ENCODE measurements at places on chromosomes 4 and X.

DNA sequence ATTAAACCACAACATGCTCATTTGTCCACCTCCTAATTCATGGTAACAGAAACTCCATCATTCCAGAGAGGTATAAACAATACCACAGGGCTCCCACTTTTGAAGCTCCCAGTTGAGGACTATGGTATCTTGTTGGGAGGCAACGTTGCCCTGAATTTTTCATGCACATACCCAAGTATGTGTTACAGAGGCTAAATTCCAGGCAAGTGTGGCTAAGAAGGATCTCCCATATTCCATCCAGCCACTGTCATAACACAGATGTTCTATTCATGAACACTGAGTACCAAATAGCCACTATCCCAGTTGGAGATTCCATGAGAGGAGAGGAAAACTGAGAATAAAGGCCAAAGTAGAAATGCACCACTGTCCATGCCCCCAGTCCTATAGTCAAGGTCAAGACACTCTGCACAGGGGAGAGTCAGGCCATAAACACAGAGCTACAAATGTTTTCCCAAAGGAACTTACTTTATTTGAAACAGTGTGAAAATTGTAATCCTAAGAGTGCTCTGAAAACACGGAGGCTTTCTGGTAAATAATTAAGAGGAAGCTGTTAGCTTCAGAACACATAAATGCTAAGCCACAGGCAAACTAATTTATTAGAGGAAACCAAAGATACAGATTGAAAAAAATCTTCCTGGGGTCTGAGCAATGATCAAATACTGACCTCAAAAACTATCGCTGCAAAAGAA lies 42.4 kb upstream of the TMPRSS11B start:
- no peak for DNase-seq

DNA sequence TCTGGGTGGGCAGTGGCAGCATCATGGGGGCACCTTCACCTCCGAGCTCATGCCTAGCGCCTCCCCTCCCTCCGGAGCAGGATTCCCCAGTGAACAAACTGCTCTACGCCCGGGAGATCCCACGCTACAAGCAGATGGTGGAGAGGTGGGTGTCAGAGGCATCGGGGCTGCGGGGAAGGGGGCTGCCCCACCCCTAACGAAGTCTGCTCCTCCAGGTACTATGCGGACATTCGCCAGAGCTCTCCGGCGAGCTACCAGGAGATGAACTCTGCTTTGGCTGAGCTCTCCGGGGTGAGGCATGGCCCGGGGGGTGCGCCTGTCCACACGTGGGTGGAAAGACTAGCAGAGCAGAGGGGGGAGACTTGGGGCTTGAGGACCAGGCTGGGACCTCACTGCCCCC lies 2.7 kb upstream of the SRPK3 start:
- no peak for DNase-seq

GRCh38 chr4:178633263-178633662 lies 1191.0 kb upstream of the AGA start:
- DNase-seq, result no peak

- no peak for DNase-seq
These were observed 279.0 kb upstream of the GK2 start for GRCh38 chr4:79687006-79687405.

DNA sequence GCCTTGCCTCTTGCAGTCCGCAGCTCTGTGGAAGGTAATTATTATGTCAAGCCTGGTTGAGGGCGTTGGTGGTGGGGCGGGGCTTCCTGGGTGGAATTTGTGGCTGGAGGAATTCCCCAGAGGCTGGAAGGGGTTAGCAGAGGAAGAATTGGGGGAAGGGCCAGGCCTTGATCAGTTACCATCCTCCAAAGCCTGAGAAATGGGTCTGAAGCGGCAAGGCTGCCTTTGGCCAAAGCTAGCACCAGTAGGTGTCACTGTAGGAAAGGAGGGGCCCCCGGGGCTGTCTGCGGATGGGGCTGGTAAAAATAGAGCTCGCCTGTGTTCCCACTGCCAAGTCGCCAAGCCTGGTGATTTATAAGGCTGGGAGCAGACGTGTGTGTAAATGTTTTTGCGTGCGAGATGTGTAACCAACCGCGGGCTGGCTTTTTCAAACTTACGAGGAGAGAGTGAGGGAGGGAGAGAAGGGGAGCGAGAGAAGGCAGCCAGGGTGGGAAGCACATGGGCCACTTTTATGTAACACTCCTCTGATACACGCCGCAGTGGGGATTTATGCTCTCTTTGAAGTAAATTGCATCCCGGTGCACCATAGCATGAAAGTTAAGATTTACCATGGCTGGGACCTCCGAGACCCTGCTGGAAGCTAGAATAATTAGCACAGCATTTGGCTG lies 367.0 kb downstream of the BCOR start:
- peak; percentile 82 for DNase-seq

DNA sequence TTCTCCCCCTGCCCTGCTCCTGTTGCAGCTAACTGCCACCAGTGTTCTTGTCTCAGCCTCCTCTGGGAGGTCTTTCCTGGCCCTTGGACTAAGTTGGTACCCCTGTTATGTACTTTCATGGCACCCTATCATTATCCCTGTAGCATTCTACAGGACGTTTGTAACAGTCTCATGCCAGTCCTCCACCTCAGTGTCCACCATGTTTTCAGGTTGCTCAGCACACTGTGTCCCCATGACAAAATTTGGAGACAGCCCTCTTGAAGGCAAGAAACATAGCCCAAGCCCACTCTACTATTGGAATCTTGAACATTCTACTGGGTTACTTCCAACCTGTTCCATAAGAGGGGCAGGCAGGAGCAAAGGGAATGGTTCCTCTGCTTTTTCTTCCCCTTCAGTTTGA lies 194.4 kb upstream of the ANXA3 start:
- DNase-seq, result no peak

DNA sequence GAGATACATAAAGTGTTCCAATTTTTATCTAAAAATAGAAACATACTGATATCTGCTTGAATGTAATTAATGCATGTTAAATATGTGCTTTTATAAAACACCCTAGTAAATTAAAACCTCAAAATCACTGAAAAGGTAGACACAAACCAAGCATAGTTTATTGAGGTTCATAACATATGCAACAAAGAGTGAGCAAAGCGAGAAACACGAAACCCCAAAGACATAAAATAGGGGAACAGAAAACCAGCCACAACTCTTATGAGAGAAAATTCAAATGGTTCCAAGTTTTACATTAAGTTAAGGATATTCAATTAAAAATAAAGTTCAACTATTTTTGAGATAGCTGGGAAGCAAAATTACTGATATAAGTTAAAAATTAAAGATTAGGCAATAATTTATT lies 336.4 kb upstream of the AGA start:
- DNase-seq, result no peak

- no peak for DNase-seq
These were observed 553.2 kb upstream of the FAT1 start for GRCh38 chr4:187276736-187277408.

GRCh38 chr4:168432419-168433146 lies 47.7 kb downstream of the DDX60L start:
- no peak for DNase-seq

DNA sequence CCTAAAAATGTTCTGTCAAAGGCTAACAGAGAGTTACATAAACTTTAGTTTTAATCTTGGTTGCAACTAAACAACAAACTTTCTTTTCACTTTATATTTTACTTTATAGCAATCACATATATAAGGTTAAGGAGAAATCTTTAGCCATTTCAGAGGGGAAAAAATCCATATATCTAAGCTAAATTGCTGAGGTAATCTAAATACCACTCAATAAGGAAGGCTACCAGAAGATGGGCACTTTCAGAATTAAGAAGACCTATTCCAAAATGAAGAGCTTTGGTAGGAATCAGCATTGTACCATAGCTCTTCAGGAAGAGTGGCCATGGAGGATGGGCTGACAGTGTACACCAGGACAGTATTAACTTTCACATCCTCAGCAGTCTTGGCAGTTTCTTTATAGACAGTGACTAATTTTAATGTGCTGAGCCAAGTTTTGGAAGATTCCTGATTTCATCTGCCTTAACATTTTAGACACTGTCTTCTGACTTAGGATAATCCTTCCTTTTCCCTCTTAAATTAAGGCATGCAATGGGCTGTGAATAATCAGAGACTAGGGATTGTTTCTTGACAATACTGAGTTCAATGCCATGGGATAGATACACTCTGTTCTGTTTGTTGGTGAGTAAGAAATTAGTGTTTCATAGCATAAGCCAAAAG lies 7.1 kb downstream of the FAT4 start:
- no peak for DNase-seq
